ENCODE measurements at places on chromosomes 6 and 20. TPM values are rescaled to one million over a fixed set of nuclear protein-coding genes. Genes with fewer than 3 reads are reported as not detected.

The PCK1 gene
- total RNA-seq, result not detected

The ULBP1 gene
- total RNA-seq, result 0.91 TPM

The C20orf144 gene
- 0.43 TPM for total RNA-seq

The EYA2 gene
- total RNA-seq, result not detected

The ANKEF1 gene
- total RNA-seq, result 8.1 TPM

The RALGAPB gene
- total RNA-seq, result 39.7 TPM

The HTR1B gene
- not detected for total RNA-seq

The DEFB132 gene
- total RNA-seq, result not detected

GRCh38 chr6:26593278-26594130 is 3.2 kb upstream of the ABT1 start:
- peaks cover 10% of the 10 kb centered on the region for H3K4me1 ChIP-seq
- no peak overlapping the region for H3K4me3 ChIP-seq
- H3K27me3 ChIP-seq, result peaks cover 47% of the 10 kb centered on the region

DNA sequence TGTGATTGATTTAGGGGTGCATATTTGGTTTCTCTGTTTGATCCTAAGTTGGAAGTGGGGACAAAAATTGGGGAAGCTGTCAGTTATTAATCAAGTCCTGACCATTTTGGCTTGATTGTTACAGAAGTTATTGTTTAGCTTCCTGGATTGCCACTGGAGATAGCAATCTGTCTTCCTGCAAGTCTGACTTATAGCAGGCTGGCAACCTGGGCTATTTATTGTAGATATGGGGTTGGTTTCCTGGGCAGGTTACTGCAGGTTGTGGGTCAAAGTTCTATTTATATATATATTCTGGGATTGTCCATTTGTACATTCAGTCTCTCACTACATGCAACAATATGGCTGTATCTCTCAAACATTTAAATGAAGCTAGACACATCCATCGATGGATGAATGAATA is 17.8 kb downstream of the KCNS1 start:
- DNase-seq, result no peak
- peaks cover 9% of the 10 kb centered on the region for H3K4me1 ChIP-seq
- no peak overlapping the region for H3K27ac ChIP-seq
- H3K36me3 ChIP-seq, result peaks cover 65% of the 10 kb centered on the region
- H3K4me3 ChIP-seq, result no peak overlapping the region

- no peak for DNase-seq
- H3K36me3 ChIP-seq, result peaks cover 1% of the 10 kb centered on the region
- H3K27me3 ChIP-seq, result no peaks in the 10 kb centered on the region
- no peak overlapping the region for H3K27ac ChIP-seq
- no peak overlapping the region for H3K4me3 ChIP-seq
Measured at GRCh38 chr6:141107591-141108160, 1025.0 kb upstream of the GJE1 start.

GRCh38 chr6:3620389-3620788 is 131.1 kb downstream of the PXDC1 start:
- H3K27ac ChIP-seq, result no peak overlapping the region
- H3K36me3 ChIP-seq, result peaks cover 1% of the 10 kb centered on the region

DNA sequence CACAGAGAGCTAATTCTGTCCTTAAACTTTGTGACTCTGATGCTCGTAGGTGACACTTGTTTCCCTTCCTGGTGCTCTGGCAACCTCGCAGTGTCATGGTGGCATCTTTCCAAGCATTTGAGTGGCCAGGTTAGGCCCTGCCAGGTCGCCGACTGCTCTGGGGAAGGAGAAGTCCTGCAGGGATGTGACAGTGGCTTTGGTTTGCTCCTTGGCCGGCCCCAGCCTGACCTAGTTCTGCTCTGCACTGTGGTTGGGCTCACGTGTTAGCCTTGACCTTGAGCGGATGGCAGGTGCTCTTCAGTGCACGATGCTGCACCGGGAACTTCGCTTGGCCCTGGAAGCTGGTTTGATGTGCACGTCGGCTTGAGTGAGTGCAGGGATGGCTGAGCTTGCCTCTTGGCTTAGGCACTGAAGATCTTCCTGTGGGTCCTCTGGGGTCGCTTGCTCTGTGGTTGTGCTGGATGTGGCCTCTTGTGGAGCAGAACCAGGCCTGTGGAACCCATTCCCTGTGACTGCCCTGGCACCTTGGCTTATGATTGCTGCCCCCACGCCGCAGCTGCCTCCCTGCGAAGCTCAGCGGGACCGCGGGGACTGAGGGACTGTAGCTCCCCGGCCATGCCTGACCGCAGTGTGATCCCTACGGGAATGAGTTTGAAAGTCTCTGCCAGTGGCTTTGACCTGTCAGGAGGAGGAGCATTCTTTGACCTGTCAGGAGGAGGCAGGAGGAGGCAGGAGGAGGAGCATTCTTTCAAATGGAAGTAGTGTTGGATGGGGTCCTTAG is 8.7 kb downstream of the OSBPL2 start:
- no peak for DNase-seq
- no peaks in the 10 kb centered on the region for H3K27me3 ChIP-seq
- H3K36me3 ChIP-seq, result no peaks in the 10 kb centered on the region
- H3K27ac ChIP-seq, result no peak overlapping the region
- H3K4me1 ChIP-seq, result peaks cover 9% of the 10 kb centered on the region

DNA sequence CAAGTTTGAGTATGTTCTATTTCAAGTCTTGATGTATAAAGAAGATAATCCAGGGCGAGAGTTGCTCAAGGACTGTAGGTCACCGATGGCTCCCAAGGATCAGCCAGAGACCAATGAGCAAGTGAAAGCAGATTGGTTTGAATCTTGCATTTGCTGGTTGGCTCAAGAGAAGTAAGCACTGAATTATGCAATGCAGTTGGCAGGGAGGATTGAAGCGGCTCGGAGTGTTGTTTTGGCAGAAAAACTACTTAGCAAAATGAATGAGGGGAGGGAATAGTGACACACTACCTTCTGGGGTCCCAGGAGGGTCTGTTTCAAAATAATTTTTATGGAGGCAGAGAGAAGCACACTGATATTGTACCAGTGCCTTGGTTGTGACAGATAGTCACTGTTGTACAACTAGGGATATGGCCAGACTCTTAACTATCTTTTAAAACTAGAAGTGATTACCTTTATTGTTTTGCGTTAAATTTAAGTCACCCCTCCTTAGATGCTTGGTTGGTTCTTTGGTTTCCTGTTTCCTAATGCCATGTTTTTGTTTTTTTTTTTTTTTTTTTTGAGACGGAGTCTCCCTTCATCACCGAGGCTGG is 15.7 kb downstream of the SASH1 start:
- no peaks in the 10 kb centered on the region for H3K36me3 ChIP-seq
- no peak overlapping the region for H3K4me3 ChIP-seq
- H3K27me3 ChIP-seq, result peaks cover 8% of the 10 kb centered on the region
- no peaks in the 10 kb centered on the region for H3K4me1 ChIP-seq
- no peak overlapping the region for H3K27ac ChIP-seq

DNA sequence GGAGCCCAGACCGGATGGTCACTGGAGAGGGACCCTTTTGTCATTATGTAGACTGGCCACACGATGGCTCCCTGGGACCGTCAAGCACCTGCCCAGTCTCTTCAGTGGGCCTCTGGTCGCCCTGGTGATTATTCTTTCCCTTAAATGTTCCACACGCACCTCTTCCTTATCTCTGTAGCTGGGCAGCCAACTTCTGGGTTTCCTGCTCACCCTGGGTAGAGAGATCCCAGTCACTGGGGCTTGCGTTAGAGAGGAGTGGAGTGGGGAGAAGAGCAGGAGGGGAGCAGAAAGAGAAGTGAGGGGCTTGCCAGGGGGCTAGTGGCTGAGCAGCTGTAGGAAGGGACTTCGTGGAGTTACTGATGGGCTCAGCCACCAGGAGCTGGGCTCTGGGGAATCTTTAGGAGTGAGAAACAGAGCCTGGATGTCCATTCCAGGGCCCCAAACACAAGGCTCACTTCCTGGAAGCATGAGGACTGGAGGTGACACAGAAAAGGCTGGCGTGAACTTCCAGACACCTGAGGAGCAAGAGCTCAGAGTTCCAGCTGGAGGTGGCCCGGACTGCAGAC is 150.1 kb downstream of the DHX35 start:
- H3K27ac ChIP-seq, result no peak overlapping the region
- H3K4me3 ChIP-seq, result no peak overlapping the region
- DNase-seq, result peak; percentile 33
- no peaks in the 10 kb centered on the region for H3K36me3 ChIP-seq

DNA sequence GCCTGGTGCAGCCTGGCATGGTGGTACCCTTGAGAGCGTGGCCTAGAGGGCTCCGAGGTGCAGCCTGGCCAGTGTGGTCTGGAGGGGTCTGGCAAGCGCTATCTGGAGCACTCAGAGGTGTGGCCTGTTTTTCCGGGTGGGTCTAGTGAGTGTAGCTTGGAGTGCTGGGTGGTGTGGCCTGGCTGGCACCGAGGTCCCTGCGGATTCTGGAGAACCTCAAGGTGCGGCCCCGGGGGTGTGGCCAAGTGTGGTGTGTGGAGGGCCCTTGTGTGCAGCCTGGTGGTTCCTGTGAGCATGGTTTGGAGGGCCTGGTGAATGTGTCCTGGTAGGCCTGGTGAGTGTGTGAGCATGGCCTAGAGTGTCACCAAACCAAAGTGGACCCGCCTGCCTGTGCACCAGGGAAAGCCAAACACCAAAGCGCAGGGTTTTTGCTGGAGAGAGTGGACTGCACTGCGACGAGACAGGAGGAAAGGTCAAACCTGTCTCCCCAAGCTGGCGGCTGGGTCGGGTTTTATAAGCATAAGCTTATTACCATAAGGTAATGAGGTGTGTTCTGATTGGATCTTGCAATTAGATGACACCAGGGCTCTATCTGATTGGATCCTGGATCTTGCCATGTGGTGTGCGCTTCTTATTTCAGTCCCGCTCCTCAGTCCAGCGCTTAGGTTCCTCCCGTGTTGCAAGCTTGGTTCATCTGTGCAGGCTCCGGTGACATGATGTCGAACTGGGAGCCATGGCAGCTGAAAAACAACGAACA is 35.7 kb downstream of the IGF2R start:
- H3K4me3 ChIP-seq, result no peak overlapping the region
- no peak for DNase-seq
- H3K27ac ChIP-seq, result no peak overlapping the region
- peaks cover 24% of the 10 kb centered on the region for H3K4me1 ChIP-seq
- peaks cover 42% of the 10 kb centered on the region for H3K36me3 ChIP-seq

DNA sequence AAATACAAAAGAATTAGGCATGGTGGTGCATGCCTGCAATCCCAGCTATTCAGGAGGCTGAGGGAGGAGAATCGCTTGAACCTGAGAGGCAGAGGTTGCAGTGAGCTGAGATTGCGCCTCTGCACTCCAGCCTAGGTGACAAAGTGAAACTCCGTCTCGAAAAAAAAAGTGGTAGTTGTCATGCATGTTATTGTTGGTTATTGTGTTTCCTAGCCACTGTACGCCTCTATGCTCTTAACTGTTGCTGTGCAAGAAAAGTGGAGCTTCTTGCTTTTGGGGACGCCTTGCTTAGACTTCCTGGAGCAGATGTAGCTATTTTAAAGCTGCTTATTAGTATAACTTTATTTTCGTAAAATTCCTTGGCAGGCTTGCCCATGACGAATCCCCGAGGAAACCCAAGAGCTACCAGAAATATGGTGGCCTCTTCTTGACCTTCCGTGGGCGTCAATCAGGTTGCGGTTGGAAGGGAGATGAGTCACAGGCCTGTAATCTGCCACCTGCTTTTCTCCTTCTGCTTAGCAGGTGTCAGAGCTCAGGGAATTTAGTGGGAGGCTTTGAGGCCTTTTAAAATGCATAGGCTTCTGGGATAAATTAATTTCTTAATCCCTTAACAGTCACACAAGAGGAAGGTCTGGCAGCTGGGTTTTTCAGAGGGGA is 17.3 kb downstream of the GABRR2 start:
- no peak for DNase-seq
- H3K4me1 ChIP-seq, result peaks cover 13% of the 10 kb centered on the region
- H3K36me3 ChIP-seq, result no peaks in the 10 kb centered on the region
- peak overlapping the region; percentile 55 for H3K4me3 ChIP-seq
- no peaks in the 10 kb centered on the region for H3K27me3 ChIP-seq
- peak overlapping the region; percentile 62 for H3K27ac ChIP-seq

DNA sequence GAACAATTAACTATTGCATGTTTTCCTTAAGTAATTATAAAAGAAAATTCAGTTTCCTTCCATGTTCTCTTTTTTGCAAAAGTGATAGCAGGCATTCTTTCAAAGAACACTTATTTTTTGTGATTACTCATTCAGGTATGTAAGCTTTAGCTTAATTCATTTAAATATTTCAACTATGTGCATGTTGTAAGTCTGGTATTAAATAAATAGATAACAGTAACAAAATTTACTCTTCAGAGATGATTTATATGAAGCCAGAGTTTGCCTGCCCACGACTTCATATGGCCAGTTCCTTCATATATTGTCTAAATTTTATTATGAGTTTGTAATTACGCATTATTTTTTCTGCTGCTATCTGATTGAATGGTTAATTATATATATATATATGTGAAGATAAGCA is 110.9 kb downstream of the ADGRG6 start:
- DNase-seq, result no peak
- H3K4me3 ChIP-seq, result no peak overlapping the region
- H3K4me1 ChIP-seq, result peaks cover 7% of the 10 kb centered on the region
- no peaks in the 10 kb centered on the region for H3K36me3 ChIP-seq

- no peaks in the 10 kb centered on the region for H3K36me3 ChIP-seq
- peaks cover 6% of the 10 kb centered on the region for H3K4me1 ChIP-seq
- H3K27ac ChIP-seq, result no peak overlapping the region
- H3K27me3 ChIP-seq, result peaks cover 2% of the 10 kb centered on the region
- no peak overlapping the region for H3K4me3 ChIP-seq
Measured at GRCh38 chr6:109393157-109393885, 11.1 kb upstream of the CD164 start.

GRCh38 chr20:40341561-40341960 is 347.5 kb downstream of the MAFB start:
- H3K36me3 ChIP-seq, result no peaks in the 10 kb centered on the region
- DNase-seq, result no peak
- H3K4me1 ChIP-seq, result no peaks in the 10 kb centered on the region
- H3K27ac ChIP-seq, result no peak overlapping the region
- H3K4me3 ChIP-seq, result no peak overlapping the region

DNA sequence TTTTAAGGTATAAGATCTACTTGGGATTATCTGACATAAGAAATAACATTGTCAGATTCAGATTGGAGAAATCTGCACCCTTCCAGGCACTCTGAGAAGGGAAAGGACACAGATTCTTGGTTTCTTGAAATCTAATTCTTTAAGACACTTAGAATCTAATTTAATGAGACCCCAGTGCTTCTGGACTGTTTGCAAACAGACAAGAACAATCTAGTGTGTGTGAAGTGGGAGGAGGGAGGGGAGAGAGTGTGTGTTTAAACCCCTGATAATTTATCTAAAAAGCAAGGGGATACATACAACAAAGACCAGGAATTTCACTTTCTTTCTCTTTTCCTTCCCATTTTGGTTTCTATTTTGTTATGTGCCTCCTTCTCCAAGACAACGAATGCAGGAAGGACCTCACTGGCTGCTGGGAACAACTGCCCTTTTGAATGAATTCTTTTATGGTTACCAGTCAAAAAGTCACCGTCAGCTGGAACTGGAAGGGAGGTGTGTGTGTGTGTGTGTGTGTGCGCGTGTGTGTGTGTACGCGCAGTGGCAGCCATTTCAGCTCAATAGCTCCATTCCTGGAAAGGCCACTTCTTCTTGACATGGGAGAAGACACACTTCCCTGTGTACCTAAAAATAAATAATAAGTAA is 129.4 kb downstream of the BCAS1 start:
- H3K27ac ChIP-seq, result peak overlapping the region; percentile 42
- DNase-seq, result no peak
- peaks cover 41% of the 10 kb centered on the region for H3K4me1 ChIP-seq
- peak overlapping the region; percentile 52 for H3K4me3 ChIP-seq

GRCh38 chr6:136566007-136566487 is 15.8 kb upstream of the MAP7 start:
- peaks cover 11% of the 10 kb centered on the region for H3K4me1 ChIP-seq
- no peak overlapping the region for H3K4me3 ChIP-seq
- DNase-seq, result no peak
- H3K27me3 ChIP-seq, result no peaks in the 10 kb centered on the region
- peaks cover 33% of the 10 kb centered on the region for H3K36me3 ChIP-seq
- no peak overlapping the region for H3K27ac ChIP-seq

- no peaks in the 10 kb centered on the region for H3K27me3 ChIP-seq
- H3K27ac ChIP-seq, result no peak overlapping the region
- DNase-seq, result no peak
Measured at GRCh38 chr6:31186052-31186734, 15.7 kb upstream of the POU5F1 start.

Data from activated naive CD8-positive, alpha-beta T cell treated with anti-CD3 and anti-CD28 coated beads, Interleukin-2, amount 10 ng/mL, durations not matched to agents 7 days and 5 days (primary cell).